ENCODE measurements at places on chromosomes 5 and 9.

DNA sequence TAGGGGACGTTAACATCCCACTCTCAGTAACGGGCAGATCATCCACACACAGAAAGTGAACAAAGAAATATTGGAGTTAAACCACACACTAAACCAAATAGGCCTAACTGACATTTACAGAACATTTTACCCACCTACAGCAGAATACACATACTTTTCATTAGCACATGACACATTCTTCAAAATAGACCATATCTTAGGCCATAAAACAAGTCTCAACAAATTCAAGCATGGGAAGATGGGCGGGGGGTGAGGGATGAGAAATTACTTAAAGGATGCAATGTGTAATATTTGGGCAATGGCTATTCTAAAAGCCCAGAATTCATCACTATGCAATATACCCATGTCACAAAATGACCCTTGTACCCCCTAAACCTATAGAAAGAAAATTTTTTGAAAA lies 226.2 kb downstream of the ATPSCKMT start:
- DNase-seq, result no peak

- no peak for DNase-seq
Measured at GRCh38 chr5:22835686-22836085, 17.5 kb downstream of the CDH12 start.

DNA sequence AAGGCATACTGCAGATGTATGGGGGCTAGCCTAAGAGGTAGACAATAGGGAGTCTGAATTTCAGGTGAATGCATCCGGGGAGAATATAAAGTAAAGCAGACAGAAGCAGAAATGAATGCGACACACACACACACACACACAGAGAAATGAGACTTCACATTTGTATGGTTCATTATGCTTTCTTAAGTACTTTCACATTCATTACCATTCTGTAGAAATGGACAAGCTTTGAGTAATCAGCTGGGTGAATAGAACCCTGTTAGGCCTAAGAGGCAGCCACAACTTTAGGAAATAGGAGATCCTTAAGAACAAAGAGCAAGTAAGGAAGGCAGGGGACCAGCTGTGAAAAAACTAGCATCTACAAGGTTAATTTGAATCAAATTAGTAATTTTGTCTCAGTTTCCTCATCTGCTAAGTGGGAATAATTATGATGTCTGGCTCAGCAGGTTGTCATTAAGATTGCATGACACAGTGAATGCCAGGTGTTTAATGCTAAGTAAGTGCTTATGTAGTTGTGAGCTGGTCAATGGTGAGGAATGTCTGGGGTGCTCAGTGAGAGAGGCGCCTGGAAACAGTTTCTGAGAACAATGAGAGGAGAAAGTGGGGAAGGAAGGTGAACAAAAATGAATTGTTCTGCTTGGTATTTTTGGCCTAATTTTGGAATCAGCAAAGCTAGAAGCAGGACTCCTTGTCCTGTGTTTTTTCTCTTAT lies 265.8 kb upstream of the CLINT1 start:
- DNase-seq, result no peak

DNA sequence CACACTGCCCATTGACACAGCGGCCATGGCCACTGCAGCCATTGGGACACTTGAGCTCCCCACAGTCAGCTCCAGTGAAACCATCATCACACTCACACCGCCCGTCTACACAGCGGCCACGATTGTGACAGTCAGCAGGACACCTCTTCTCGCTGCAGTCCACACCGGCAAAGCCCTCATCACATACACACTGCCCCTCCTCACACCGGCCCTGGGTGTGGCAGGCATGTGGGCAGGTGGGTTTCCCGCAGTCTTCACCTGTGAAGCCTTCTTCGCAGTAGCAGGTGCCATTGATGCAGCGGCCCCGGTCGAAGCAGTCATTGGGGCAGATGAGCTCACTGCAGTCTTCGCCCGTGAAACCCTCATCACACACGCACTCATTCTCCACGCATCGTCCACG lies 31.5 kb downstream of the TNC start:
- no peak for DNase-seq

DNA sequence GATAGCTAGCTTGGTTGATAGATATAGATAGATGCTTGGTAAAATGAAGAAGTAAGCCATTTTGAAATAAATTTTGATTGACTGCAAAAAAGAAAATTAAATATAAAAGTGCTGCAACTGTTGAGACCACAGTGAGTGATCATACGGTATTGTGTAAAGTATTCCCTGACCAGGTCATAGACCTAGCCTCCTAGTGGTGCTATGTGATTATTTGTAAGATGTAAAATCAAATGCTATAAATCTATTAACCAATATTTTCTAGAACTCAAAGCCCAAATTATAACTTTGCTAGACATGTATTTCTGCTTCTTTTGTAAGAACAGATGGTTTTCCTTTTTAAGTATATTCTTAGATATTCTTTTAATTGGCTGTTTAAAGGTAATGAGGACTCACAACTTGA lies 480.2 kb upstream of the PTPRD start:
- DNase-seq, result no peak

GRCh38 chr9:1184146-1184545 lies 134.0 kb downstream of the DMRT2 start:
- DNase-seq, result no peak

DNA sequence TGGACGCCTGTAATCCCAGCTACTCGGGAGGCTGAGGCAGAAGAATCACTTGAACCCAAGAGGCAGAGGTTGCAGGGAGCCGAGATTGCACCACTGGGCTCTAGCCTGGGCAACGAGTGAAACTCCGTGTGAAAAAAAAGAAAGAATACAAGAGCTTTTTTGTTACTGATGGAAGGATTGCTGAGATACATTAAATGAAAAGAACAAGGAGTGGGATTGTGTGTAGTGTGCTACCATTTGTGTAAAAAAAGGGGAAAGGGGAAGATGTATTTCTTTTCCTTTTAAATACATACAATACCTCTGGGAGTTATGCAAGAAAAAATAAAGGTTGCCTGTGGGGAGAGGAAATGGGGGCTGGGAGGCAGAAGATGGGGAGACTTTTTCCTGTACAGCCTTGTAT lies 14.7 kb upstream of the GARNL3 start:
- DNase-seq, result no peak

GRCh38 chr9:81787747-81788632 lies 98.6 kb upstream of the TLE1 start:
- no peak for DNase-seq

DNA sequence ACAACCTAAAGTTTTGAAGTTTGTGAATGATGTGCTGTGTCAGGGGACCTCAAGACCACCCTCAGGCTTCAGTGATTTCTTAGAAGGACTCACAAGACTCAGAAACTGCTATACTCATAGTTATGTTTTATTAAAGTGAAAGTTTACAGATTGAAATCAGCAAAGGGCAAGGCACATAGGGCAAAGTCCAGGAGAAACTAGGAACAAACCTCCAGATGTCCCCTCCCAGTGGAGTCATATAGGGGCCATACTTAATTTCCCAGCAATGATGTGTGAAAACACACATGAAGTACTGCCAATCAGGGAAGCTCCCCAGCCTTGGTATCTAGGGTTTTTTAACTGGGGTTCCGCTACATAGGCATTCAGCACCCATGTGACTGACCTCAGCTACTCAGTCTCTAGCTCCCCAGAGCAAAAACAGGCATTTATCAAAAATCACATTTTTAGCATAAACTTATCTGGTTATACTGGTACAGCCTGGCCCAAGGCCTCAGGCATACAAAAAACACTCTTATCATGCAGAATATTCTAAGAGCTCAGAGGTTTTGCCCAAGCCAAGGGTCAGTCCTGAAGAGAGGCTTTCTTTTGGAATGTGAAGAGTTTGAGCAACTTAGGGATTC lies 74.7 kb upstream of the ANKRD55 start:
- no peak for DNase-seq

Measured in lower leg skin (tissue), 4 donors.